ENCODE measurements at places on chromosomes 5 and 9.

- DNase-seq, result no peak
Observed at GRCh38 chr9:111029260-111029659, 9.0 kb downstream of the LPAR1 start.

DNA sequence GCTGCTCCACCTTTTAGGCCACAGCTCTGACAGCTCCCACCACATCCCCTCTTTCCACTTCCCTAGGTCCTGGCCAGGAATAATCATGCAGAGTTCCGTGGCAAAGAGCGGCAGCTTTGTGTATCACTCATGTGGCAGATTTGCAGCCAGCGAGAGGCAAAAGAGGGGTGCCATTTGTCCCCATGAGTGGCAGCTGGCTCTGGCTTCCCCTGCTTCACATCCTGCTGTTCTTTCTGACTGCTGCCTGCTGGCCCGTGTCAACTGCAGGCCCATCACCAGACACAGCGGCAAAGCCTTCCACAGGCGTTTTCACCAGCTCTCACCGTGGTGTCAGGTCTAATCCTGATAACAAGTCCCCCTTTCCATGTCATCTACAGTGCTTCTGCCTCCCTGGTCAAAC lies 430.6 kb upstream of the DAP start:
- DNase-seq, result no peak

GRCh38 chr9:76772686-76773445 lies 8.6 kb downstream of the PCA3 start:
- DNase-seq, result no peak

DNA sequence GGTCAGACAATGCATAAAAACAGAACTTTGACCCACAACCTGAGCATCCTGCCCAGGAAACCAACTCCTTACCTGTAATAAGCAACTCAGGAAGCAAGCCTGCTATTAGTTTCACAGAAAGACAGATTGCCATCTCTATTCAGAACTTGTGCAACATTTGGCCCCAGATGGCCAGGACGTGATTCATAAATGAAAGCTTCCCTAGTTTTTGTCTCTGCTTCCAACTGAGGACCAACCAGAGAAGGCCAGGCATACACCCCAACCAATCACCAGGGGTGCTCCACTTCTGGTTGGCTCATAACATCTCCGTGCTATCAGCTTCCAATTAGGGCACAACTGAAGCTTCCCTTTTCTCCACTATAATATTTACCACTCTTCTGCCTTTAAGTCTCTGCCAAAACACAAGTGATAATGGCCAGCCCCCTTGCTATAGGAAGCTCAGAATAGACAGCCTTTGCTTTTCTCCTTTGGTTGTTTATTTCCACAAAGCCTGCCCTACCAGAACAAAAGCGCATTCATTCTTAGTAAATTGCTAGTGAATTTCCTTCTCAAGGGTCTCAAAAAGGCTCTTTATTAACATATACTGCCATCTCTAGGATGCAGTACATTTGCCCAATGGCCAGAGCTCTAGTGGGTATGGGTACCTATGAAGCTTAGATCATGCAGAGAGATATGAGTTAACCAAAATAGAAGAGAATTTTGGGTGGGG lies 289.7 kb upstream of the DAP start:
- DNase-seq, result no peak

- peak; percentile 53 for DNase-seq
Observed at GRCh38 chr9:121607434-121608167, 43.8 kb upstream of the DAB2IP start.

GRCh38 chr5:107263387-107264018 lies 407.2 kb downstream of the EFNA5 start:
- no peak for DNase-seq

DNA sequence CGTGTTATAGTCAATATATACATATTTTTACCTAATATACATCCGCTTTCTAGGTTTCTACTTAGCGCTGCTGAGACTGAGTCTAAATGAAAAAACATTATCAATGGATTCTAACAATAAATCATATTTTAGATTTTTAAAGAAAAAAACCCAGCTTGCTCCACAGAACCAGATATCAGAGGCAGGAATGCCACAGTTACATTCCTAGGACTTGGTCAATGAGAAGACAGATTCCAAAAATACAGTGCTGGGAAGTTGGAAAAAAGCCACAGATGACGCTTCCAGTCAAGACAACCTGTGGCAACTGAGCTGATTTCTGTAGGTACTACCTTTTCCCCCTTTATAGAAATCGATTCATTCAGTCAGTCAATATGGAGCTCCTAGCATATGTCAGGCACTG lies 577 bp upstream of the CCDC112 start:
- DNase-seq, result no peak

GRCh38 chr9:137172901-137173795 lies 1.3 kb upstream of the TMEM210 start:
- DNase-seq, result peak; percentile 57
